ENCODE measurements at places on chromosomes 7 and 10.

GRCh38 chr7:130359276-130359857 lies 14.8 kb downstream of the CPA5 start:
- DNase-seq = no peak

- peak; percentile 89 for DNase-seq
Measured at GRCh38 chr10:72297805-72298591, 24.3 kb downstream of the DDIT4 start.

DNA sequence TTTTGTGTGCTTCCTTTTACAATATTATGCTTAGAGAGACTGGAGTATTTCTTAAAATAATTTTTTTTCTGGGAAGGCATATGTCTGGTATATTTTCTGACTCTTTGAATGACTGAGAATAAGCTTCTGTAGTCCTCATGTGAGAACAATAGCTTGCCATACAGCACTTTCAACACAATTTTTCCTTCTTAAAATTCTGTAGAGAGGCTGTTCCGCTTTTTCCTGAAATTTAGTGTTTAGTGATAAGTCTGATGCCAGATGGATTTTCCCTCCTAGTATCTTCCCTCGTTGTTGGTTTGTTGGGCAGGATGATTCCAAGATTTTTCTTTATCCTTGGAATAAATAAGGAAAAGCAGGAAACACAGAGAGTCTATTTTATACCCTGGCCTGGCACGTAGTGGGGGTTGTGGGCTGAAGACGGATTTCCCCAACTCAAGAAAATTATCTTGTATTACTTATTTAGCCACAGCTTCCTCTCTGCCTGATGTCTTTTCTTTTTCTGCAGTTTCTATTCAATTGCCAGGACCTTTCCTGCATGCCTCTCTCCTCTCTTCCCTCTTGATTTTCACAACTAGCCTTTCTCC lies 111.2 kb downstream of the AOAH start:
- no peak for DNase-seq

GRCh38 chr7:144256112-144256511 lies 8.5 kb downstream of the OR2A7 start:
- no peak for DNase-seq

DNA sequence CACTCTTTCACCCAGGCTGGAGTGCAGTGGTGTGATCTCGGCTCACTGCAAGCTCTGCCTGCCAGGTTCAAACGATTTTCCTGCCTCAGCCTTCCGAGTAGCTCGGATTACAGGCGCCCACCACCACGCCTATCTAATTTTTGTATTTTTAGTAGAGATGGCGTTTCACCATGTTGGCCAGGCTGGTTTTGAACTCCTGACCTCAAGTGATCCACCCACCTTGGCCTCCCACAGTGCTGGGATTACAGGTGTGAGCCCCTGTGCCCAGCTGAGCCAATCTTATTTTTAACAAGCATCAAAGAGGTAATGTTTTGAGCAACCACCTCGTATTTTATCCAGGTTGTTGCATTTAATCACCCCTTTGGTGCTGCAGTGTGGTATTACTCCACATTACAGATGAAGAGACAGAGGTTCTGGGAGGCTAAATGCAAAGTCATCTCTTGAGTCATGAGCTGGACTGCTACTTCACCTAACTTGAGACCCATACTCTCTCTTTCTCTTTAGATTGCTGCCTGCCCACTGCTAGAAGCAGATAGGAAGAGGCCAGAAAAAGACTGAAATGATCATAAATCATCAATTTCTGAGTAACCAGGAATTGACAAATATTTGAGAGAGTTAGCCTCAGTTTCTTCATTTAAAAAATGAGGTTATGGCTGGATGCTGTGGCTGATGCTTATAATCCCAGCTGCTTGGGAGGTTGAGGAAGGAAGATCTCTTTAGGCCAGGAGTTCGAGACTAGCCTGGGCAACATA lies 116.2 kb downstream of the CAMK1D start:
- no peak for DNase-seq

GRCh38 chr10:23197416-23197861 lies 5.3 kb downstream of the PTF1A start:
- no peak for DNase-seq

DNA sequence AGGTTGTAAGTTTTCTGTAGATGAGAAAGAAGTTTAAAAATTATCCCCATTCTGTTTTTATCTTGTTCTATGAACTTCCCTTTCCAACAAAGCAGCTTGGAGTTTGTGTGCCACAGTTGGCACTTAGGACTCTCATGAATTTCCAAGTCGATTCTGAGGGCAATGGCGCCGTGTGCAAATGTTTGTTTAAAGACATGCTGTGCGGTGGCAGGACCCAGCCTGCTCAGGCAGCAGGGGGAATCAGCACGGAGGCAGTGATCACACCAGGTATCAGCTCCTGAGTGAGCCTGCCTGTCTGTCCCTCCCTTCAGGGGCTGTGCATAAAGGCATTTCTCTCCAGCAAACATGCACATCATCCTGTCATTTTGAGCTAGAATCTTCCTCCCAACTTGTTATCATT lies 109.8 kb upstream of the WDR11 start:
- no peak for DNase-seq

DNA sequence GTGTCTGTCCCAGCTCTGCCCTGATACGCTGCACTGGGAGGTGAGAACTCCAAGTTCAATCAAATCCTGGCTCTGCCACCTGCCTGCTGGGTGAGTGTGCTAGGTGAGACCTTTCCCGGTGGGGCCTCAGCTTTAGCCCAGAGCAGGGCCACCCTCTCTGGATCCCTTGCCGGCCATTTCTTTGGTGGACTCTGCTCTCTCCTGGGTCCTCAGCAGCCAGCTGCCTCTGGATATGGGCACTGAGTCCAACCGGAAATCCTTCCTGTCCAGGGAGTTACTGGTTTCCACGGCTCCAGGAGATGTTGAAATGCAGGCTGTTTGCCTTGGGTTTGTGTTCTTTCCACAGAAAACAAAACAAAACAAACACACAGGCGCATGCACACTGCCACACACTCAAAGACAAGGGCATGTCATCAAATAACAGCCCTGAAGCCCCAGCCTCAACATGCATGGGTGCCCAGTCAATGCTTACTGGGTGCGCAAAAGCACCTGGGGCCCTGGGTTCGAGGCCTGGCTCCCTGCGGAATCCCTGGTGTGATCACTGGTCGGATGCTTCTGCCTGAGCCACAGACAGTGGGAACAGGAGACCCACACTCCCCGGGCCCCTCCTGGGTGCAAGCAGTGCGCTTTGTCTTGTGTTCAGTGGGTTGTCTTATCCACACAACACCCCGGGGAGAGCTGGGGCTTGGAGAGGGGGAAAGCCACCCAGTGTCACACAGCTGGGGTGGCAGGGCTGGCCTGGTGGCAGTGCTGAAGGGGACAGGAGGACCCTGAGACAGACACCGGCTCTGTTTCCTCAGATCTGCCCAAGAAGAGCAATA lies 33.1 kb downstream of the PPIF start:
- DNase-seq = no peak

- no peak for DNase-seq
Measured at GRCh38 chr10:46251857-46252847, 34.6 kb upstream of the ANTXRL start.

- no peak for DNase-seq
Measured at GRCh38 chr7:26662646-26663045, 201.7 kb downstream of the SKAP2 start.

- DNase-seq = peak; percentile 61
Measured at GRCh38 chr10:105844676-105845570, 1203.8 kb downstream of the SORCS3 start.

GRCh38 chr10:80501913-80502521 lies 35.7 kb upstream of the SH2D4B start:
- DNase-seq = no peak

- no peak for DNase-seq
Measured at GRCh38 chr10:123986736-123987135, 95.1 kb upstream of the CPXM2 start.

DNA sequence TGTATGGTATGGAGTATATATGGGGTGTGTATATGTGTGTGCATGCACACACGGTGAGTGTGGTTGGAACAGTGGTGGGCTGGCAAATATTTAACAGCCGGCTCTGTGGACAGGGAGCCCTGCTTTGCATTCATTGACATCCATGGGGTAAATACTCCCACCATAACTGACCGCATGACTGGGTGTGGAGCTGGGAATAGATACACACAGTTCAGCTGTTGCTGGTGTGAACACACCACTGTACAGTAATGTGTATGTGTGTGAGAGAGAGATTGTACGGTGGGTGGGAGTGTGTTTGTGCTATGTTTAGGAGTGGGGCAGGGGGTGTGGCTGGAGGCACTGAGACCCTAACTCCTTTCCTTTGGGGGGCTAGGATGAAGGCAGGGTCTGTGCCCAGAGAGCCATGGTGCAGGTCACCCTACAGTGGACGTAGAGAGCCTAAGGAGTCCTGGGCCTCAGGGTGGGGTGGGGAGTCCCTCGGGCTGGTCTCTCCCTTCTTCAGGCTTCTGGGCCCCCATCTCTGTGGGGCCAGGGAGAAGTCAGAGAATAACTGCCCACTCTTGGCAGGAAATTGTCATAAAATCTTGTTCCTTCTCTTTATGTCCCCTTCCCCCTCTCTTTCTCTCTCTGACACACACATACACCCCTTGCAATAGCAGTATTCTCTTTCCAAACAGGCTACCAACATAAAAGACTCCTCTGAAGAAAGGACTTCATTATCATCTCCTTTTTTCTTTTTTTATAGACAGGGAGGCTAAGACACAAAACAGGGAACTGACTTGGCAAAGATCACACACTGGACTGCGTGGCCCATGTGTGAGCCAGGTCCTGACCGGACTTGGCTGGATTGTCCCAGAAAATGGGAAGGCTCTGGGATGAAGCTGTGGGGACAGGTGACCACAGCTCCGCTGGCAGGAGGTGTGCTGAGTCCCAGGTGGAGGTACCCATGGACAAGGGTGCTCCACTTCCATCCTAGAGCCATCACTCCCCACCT lies 3.2 kb downstream of the SFRP5 start:
- DNase-seq = no peak

DNA sequence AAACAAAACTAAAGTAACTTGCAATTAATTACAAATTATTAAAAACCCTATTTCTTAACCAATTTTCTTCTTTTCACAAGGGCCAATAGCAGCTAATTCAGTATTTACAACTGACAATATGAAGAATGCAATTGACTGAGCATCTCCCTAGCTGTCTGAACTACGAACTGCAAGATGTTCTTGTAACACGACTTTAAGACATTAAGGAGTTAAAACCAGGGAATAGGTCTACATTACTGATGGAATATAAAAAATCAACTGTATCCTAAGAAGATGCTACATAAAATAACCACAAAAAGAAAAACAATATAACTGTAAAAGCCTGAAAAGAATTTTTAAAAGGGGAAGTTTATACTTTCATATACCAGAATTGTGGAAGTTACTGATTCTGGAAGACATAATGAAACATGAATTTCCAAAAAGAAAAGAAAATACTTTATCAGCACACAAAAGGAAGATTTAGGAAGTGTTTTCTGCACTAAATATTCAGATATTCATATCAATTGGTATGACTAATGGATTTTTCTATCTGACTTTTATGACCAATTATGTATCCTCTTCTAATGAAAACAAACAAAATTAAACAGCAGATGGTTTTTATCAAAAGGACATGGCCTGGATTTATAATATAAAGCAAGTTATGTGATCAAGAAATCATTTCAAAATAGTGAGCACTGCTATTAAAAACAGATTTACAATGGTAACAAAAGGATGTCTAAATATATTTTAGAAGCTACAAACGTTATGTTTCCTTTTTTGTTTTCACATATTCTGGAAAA lies 1.6 kb downstream of the GPR22 start:
- no peak for DNase-seq

- DNase-seq = no peak
Measured at GRCh38 chr7:129356176-129356575, 78.1 kb upstream of the STRIP2 start.

DNA sequence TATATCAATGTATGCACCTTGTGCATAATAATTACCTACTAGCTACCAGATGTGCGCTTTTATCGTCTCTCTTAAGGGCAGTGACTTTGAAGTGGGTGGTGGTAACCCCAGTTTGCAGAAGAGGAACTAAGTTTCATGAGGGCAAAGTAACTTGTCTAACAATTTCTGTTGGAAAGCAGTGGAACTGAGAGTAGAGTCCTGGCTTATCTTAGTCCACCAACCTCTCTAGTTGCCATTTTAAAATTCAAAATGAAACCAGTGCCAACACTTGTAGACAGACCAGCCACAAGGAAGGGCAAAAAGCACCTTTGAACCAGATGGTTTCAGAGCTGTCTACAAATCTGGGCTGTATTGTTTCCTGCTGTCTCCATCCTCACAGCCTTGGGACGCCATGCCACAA lies 32.0 kb upstream of the RBM20 start:
- no peak for DNase-seq

GRCh38 chr7:113086431-113086888 lies at the start of gene GPR85:
Gene GPR85, minus strand, starts transcription at chr7:113086827. Its CDS starts 2,106 bp downstream, at chr7:113084721.
- DNase-seq = peak; percentile 45

DNA sequence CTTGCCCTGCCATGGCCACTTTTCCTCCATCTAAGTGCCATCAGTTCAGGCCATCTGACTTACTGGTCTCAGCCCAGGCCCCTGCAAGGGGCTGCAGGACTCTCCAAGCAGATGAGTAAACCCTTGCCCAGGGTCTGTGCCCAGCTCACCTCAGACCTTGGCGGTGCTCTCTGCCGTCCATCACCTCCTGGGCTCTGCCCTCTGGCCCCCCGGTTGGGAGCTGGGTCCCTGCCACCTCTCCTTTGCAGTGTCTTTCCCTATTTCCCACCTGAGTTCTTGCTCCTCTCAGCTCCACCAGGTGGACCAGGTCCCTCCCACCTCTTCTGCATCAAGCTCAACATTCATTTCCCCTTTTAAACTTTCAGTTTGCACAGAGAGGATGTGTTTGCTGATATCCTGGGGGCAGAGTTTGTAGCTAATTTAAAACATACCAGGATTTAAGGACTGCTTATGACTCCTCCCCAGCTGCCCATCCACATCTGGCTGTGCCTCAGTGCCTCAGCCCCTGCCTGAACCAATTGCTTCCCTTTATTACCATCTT lies 135.5 kb downstream of the SLIT1 start:
- no peak for DNase-seq

- no peak for DNase-seq
Measured at GRCh38 chr7:1131471-1132265, 28.3 kb downstream of the ZFAND2A start.

- DNase-seq = no peak
Measured at GRCh38 chr7:43585562-43585961, 2.7 kb downstream of the STK17A start.

- no peak for DNase-seq
Measured at GRCh38 chr10:107442035-107442505, 277.6 kb upstream of the SORCS1 start.

DNA sequence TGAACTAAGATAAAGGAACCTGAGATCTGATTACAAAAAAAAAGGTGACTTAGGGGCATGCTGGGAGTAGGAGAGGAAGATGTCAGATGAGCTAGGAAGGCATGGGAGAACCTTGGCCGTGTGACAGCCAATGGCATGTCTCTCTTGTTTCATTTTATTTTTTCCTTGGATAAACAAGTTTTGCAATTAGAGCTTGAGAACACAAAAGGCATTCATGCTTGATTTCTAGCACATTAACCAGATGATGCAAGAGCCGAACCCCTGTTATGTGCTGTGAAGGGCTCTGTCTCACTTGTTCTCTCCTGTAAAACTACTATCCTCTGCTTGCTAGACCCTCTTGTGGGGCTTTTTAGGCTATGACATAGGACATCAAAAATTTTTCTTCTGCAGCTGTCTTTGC lies 134.3 kb upstream of the ASAH2 start:
- DNase-seq = no peak

- DNase-seq = no peak
Measured at GRCh38 chr7:20407585-20408466, 77.1 kb downstream of the ITGB8 start.

GRCh38 chr10:5832946-5833345 lies 19.7 kb upstream of the GDI2 start:
- DNase-seq = no peak

GRCh38 chr7:141181812-141182211 lies 107.9 kb downstream of the TMEM178B start:
- no peak for DNase-seq

All from NCI-H1048 (cell line).